ENCODE measurements at places on chromosomes 2 and 18. TPM values are rescaled to one million over a fixed set of nuclear protein-coding genes. Genes with fewer than 3 reads are reported as not detected.

The SLC5A7 gene
- total RNA-seq, result not detected

The INHA gene
- total RNA-seq, result 0.22 TPM

The DTNB gene
- 3.7 TPM for total RNA-seq

The FAM110C gene
- not detected for total RNA-seq

The ASTL gene
- total RNA-seq, result not detected

The PROKR1 gene
- not detected for total RNA-seq

The PID1 gene
- 35.0 TPM for total RNA-seq

The FASTKD2 gene
- total RNA-seq, result 47.8 TPM

The AFF3 gene
- 1.5 TPM for total RNA-seq

The SERPINB13 gene
- total RNA-seq, result not detected

The LOXHD1 gene
- total RNA-seq, result not detected

The COX7A2L gene
- total RNA-seq, result 156 TPM

The C2orf80 gene
- not detected for total RNA-seq

The ACOXL gene
- not detected for total RNA-seq

The POMC gene
- not detected for total RNA-seq

The ATP8B1 gene
- 37.5 TPM for total RNA-seq
